ENCODE measurements at places on chromosomes 11 and 22. TPM values are rescaled to one million over a fixed set of nuclear protein-coding genes. Genes with fewer than 3 reads are reported as not detected.

DAGLA gene
- 2.9 TPM for total RNA-seq

GRCh38 chr22:40703736-40704135 is 24.5 kb downstream of the MCHR1 start:
- no peak for DNase-seq

GALNT18 gene
- total RNA-seq, result 3.2 TPM

FOLR2 gene
- not detected for total RNA-seq

C11orf97 gene
- total RNA-seq, result not detected

GRCh38 chr11:96486890-96487611 is 97.2 kb downstream of the JRKL start:
- DNase-seq, result no peak

PRR33 gene
- total RNA-seq, result not detected

GRCh38 chr11:17601256-17601671 is 54.2 kb downstream of the OTOG start:
- DNase-seq, result peak; percentile 58

SESN3 gene
- total RNA-seq, result 33.3 TPM

MEI1 gene
- total RNA-seq, result 0.36 TPM

- DNase-seq, result no peak
Observed at GRCh38 chr11:18277565-18278271, 11.7 kb downstream of the SAA1 start.

DNA sequence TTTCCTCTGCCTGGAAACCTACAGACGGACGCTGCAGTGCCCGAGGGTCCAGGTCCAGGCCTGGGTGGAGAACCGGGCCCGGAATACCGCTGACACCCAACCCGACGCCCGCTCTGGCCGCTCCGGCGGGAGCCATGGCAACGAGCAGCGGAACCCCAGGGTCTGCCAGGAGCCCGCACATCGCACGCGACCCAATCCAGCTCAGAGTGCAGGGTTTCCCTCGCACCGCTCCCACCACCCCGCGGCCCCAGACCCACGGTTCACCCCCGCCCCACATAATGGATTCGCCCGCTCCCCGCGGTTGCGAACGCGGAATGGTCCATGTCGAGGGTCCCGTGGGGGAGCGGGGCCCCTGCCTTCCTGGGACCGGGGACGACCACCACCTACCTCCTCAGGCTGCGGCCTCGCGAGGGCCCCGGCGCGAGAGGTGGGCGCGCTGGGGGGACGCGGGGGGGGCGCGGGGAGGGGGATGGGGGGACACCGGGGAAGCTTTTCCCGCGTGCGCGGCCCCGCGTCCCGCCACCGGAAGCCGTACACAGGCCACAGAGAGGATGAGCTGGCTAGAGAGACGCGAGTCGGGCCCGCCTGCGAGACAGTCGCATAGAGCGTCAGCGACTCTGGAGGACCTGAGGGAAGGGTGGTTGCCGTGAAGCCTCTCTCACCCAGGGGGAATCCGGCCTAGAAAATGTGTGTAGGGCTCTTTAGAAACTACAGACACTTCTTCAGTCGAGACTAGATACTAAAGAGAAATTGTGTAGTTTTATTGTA is at the start of gene SSRP1:
TSS of gene SSRP1 (minus strand) at position 550 of the 768 bp plus-strand sequence. CDS start 771 bp downstream, outside the sequence.
- DNase-seq, result peak; percentile 97

MUC6 gene
- total RNA-seq, result not detected

NCAPD3 gene
- 9.4 TPM for total RNA-seq

DNA sequence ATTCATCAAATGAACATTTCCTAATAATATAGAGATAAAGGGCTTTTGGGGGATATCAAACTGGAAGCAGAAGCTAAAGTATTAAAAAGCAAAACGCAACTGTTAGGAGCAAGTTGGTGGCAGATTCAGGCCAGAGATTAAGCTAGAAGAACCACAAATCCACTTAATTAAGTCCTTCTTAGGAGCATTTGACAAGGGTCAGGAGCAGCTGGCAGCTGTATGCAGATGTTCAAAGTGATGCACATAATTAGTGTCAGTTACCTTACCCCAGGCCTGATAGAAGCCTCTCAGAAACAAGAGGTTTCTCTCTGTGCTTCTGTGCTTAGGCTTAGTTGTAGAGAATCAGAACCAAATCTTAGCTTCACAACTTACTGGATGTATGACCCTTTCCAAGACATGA is 546.5 kb upstream of the ANO5 start:
- no peak for DNase-seq

- peak; percentile 60 for DNase-seq
Observed at GRCh38 chr11:64437426-64437825, 78.5 kb downstream of the RPS6KA4 start.

DNA sequence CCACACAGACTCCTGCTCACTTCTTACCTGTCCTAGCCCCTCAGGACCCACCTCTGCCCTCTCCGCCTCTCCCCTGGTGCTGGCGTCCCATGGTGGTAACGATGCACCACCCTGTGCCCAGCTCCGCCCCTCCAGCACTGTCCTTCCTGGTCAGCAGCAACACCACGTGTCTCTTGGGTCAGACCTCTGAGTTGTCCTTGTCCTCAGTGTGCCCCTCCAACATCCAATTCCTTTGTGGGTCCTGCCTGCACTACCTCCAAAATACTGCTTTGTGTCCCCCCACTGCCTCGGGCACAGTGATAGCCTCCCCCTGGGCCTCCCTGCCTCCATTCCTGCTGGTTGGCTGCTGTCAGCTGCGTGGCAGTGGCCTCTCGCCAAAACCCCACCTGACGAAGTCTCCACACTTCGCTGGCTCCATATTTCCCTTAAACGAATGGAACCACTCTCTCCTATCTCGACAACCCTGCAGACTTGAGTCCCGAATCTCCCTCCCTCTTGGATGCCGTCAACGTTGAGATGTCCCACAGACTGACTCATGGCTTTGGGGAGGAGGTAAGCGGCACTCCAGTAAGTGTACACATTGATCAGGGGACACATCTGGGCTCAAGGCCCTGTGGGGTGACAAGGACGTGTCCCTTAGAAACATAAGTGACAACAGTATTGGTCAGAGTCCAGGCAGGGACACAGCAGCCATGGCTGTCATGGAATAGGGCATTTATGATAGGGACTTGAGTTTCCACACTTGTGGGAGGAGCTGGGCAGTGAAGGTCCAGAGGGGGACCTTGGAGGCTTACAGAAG is 42.8 kb downstream of the SHISAL1 start:
- DNase-seq, result peak; percentile 68

KCNQ1 gene
- not detected for total RNA-seq

SLC25A18 gene
- not detected for total RNA-seq

PGR gene
- 0.29 TPM for total RNA-seq

IGLL1 gene
- total RNA-seq, result not detected

GRCh38 chr11:104324276-104324675 is 160.3 kb upstream of the PDGFD start:
- no peak for DNase-seq

NUP160 gene
- total RNA-seq, result 27.1 TPM

GGTLC3 gene
- not detected for total RNA-seq

GRCh38 chr11:70663815-70664214 is 265.5 kb downstream of the CTTN start:
- DNase-seq, result peak; percentile 8

DNA sequence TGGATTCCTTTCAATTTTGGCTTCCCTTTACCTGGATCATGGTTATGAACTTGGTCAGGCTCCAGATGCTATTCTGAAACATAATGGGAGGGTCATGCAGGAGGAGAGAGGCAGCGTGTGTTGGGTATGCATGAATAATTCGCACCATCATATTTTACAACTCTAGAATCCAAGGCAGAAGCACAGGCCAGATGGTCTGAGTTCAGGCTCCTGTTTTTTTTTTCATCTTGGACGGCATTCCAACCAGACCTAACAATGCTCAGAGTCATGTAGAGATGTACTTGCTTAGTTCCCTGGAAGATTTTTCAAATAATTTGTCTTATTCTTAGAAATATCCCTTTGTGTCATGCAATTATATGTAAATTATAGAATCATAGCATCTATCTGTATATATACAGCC is 393.5 kb downstream of the JRKL start:
- no peak for DNase-seq

GRCh38 chr11:129605815-129606214 is 209.8 kb upstream of the TMEM45B start:
- no peak for DNase-seq
